Fibroblast of skin of abdomen (primary cell): ENCODE measurements at places on chromosomes 11 and 22.
A peak's percentile ranks its signal among the peaks of the same experiment; 100 is the strongest.

GRCh38 chr11:133384731-133385130 is 147.6 kb downstream of the OPCML start:
- DNase-seq, result no peak

DNA sequence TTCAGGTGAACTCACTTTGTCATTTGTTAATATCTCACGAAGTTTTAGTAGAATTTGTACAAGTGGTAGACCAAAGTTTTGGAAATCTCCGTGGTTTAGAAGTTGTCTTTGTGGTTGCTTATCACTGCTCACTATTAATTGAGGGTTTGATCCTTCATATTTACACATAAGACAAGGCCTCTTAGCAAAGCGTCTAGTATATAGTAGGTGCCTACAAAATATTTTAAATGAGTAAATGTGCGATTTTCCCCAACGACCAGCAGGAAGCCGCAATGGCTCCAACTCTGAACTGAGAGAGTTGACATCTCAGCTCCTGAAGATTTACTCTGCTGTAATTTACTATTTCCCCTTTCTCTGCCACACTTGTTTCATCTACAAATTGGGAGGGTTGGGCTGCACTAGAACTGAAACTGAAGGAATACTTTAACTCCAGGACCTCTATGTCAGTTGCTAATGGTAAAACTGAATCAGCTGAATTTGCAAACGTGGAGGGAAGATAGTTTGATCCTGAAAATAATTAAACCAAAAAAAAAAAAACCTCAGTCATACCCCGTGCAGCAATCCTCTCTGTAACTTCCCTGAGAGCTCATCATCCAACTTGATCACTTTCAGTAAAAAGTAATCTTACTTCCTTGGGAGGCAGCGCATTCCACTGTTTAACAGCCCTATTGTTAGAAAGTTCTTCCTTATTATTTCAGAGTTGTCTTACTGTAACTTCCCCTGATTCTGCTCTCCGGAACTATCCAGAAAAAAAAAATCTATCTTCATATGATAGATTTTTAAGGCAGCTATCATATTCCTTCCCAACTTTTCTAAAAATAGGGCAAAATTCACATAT is 1.3 kb upstream of the SBF2 start:
- DNase-seq, result no peak

DNA sequence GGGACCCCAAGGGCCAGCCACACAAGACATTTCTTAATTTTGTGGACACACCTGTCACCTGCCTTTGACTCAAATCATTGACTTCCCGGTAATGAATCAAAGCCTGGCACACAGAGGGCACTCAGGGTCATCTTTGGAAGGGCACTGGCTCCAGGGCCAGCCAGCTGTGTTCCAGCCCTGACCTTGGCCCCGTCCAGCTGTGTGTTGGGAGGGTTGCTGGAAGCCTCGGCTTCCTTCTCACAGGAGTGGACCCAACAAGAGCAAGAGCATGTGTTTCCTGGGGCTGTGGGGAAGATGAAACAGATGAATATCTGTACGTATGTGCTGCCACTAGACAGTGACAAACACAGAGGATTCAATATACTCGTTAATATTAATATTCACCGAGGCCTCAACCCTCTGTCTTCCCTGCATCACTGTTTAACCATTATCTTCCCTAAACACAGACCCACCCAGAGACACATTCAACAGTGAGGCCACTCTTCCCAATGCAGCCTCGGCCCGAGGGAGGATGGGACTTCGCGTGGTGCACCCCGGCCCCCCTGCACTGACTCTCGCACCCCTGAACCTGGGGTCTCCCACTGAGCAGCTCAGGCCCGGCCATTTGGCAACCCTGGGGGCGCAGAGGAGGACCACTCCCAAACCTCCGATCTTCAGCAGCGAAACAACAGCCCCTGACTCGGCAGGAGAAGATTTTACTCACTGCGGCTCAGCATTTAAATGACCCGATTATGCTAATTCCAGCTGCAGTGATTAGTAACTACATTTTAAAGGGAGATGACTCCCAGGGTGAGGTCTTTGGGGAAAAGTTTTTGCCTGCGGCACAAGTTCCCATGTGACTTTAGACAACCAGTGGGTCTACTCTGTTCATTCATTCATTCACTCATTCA is 45.7 kb downstream of the PHF21B start:
- DNase-seq, result no peak

DNA sequence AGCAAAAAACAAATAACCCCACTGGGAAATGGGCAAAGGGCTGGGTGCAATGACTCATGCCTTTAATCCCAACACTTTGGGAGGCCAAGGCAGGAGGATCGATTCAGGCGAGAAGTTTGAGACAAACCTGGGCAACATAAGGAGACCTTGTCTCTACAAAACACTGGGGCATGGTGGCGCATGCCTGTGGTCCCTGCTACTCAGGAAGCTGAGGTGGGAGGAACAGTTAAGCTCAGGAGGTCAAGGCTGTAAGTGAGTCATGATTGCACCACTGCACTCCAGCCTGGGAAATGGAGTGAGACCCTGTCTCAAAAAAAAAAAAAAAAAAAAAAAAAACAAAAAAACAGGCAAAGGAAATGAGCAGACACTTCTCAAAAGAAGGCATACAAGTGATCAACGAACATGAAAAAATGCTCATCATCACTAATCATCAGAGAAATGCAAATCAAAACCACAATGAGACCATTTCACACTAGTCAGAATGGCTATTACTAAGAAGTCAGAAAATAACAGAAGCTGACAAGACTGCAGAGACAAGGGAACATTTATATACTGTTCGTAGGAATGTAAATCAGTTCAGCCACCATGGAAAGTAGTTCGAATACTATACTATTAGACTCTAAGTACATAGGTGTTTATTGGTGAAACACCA is 48.2 kb upstream of the SMCO4 start:
- peak; percentile 10 for DNase-seq

DNA sequence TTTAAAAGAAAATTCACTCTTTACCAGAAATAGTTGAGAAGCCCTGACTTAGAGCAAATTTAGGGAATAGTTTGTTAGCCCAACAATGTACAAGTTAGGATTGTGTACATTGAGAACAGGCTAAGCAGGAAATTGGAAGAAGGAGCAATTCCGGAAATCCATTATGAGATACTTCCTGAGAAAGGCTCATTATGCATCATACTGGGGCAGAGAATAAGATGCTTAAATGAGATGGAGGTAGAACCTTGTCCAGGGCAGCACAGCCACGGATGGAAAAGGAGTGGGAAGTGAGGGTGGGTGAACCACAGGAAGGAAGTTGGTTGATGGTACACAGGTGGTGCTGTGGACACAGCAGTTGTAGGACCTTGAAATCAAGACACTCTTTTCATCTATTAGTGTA is 180.2 kb downstream of the PGR start:
- DNase-seq, result no peak
